ENCODE measurements at places on chromosomes 1 and 21. TPM values are rescaled to one million over a fixed set of nuclear protein-coding genes. Genes with fewer than 3 reads are reported as not detected.

DNA sequence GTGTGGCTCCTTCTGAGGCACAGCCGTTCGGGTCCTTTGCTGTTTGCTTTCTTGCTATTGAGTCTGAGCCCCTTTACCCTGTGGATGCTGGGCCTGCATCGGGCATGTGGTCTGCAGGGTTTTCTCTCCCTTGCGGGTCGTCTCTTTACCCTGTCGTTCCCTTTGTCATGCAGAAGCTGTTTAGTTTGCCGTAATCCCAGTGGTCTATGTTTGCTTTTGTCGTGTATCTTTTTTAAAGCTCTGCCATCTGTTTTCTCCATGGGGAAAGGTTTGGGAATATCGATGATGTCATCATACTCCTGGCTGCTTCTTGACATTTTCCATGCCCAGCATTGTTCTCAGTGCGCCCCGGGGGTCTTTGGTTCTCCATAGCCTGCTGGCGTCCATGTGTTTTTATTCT, 68.2 kb downstream of the AGPAT3 start:
- no peak overlapping the region for H3K27ac ChIP-seq
- DNase-seq = no peak
- no peak overlapping the region for H3K4me3 ChIP-seq

GRCh38 chr1:172342584-172343239, 77.8 kb upstream of the C1orf105 start:
- H3K4me3 ChIP-seq = no peak overlapping the region
- no peaks in the 10 kb centered on the region for H3K4me1 ChIP-seq
- no peaks in the 10 kb centered on the region for H3K36me3 ChIP-seq
- no peaks in the 10 kb centered on the region for H3K27me3 ChIP-seq
- no peak for DNase-seq
- H3K27ac ChIP-seq = peak overlapping the region; percentile 13

DNA sequence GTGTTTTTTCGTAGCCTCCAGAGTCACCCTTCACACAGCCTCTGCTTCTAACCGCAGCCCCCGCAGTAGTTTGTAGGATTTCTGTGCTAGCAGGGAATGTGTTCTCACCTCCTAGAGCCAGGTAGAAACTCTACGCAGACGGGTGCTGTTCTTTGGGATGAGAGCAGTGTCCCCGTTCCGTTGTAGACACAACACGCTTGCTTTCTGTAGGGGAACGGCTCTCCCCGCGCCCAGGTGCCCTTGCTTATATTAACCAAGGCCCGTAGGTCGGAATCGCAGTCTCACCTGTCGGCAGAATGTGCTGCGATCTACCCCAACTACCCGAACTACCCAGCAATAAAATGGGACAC, 111.8 kb upstream of the NBPF11 start:
- no peak for DNase-seq
- H3K27me3 ChIP-seq = peaks cover 14% of the 10 kb centered on the region
- H3K36me3 ChIP-seq = no peaks in the 10 kb centered on the region
- H3K4me1 ChIP-seq = peaks cover 12% of the 10 kb centered on the region
- peak overlapping the region; percentile 9 for H3K4me3 ChIP-seq
- H3K27ac ChIP-seq = peak overlapping the region; percentile 33

- DNase-seq = no peak
- H3K27me3 ChIP-seq = no peaks in the 10 kb centered on the region
- no peaks in the 10 kb centered on the region for H3K4me1 ChIP-seq
- no peaks in the 10 kb centered on the region for H3K36me3 ChIP-seq
- H3K27ac ChIP-seq = no peak overlapping the region
Measured at GRCh38 chr1:4284976-4285375, 369.4 kb upstream of the AJAP1 start.

- H3K27ac ChIP-seq = no peak overlapping the region
- no peak for DNase-seq
- H3K4me3 ChIP-seq = no peak overlapping the region
- no peaks in the 10 kb centered on the region for H3K27me3 ChIP-seq
- peaks cover 3% of the 10 kb centered on the region for H3K4me1 ChIP-seq
Measured at GRCh38 chr1:213060836-213061235, 9.8 kb downstream of the RPS6KC1 start.

- H3K27ac ChIP-seq = no peak overlapping the region
- H3K27me3 ChIP-seq = no peaks in the 10 kb centered on the region
- no peak for DNase-seq
- H3K4me3 ChIP-seq = no peak overlapping the region
Measured at GRCh38 chr1:3594706-3595377, 16.5 kb downstream of the MEGF6 start.

GRCh38 chr1:178976541-178976940, 49.2 kb upstream of the FAM20B start:
- H3K27me3 ChIP-seq = no peaks in the 10 kb centered on the region
- no peaks in the 10 kb centered on the region for H3K4me1 ChIP-seq
- no peak for DNase-seq
- H3K27ac ChIP-seq = no peak overlapping the region

DNA sequence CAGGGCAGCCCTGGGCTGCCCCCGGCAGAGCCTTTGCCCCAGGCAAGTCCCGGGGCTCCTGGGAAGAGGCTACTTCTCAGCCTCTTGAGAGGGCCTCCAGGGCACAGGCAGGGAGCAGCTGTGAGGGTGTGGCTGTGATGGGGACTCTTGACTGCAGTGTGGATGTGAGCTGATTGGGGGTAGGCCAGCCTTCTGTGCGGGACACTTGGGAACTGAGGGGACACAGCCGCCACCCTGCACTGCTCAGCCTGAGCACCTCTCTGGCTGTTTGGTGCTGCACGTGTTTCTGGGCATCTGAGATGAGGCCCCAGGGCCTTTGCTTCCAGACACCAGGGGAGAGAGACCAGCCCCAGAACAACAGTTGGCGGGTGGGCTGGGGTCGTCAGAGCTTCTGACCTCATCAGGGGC, 62.1 kb downstream of the SKI start:
- peak overlapping the region; percentile 90 for H3K27ac ChIP-seq
- DNase-seq = no peak
- peaks cover 87% of the 10 kb centered on the region for H3K4me1 ChIP-seq
- no peaks in the 10 kb centered on the region for H3K27me3 ChIP-seq

DNA sequence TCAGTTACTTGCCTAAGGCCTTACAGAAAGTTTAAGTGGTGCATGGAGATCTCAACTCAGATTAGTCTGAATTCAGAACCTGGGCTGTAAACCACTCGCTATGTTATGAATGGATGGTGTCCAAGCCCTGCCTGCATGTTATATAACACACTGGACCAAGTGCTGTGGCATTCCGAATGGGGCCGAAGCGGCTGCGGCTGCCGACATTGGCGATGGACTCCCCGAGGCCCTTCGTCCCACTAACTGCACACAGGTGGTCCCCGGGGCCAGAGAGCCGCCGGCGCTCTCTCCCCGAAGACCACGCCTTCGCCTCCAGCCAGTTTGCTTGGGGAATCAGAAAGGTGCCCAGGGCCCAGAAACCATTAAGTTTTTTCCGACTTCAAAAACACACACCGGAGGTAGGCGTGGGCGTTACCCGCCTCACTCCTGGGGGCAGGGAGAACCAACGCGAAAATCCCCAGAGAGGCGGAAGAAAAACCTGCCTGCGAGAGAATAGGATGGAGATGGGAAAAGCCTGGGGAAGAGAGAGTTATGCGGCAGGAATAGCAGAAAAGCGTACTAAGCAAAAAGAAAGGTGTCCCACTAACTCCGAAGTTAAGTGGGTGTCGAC, 579 bp upstream of the TENT5C start:
- H3K27ac ChIP-seq = peak overlapping the region; percentile 81
- H3K4me3 ChIP-seq = peak overlapping the region; percentile 82
- H3K36me3 ChIP-seq = no peaks in the 10 kb centered on the region
- H3K4me1 ChIP-seq = peaks cover 9% of the 10 kb centered on the region
- DNase-seq = no peak

DNA sequence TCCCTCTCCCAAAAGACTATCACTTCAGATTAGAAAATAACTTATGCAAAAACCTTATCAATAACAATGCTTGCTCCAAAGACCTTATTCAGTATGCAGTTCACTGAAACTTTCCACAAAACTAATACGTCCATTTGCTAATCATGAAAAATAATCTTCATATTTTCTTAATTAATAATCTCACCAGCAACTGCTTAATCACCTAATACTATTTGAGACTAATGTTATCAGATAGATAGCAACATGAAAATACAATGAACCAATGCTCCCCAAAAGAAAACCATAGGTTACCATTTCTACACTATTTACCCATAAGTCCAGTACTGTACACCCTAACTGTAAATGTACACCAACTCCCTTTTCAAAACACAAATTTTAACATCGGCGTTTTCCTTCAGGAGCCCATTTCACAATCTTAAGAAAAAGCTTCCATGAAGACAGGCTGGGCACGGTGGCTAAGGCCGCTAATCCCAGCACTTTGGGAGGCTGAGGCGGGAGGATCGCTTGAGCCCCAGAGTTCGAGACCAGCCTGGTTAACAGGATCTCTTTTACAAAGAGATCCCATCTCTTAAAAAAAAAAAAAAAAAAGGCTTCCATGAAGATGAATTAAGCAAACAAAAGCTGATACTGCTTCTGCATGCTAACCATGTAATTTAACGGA, 1.7 kb downstream of the GNB1 start:
- no peak for DNase-seq
- peak overlapping the region; percentile 93 for H3K4me3 ChIP-seq
- no peaks in the 10 kb centered on the region for H3K36me3 ChIP-seq
- H3K27me3 ChIP-seq = no peaks in the 10 kb centered on the region
- peaks cover 30% of the 10 kb centered on the region for H3K4me1 ChIP-seq

GRCh38 chr1:23551849-23552248, 7.5 kb downstream of the ID3 start:
- no peaks in the 10 kb centered on the region for H3K27me3 ChIP-seq
- H3K36me3 ChIP-seq = no peaks in the 10 kb centered on the region
- DNase-seq = no peak
- H3K4me1 ChIP-seq = peaks cover 27% of the 10 kb centered on the region
- no peak overlapping the region for H3K27ac ChIP-seq

Gene TRIM17
- polyA plus RNA-seq = 2.9 TPM

Gene FASLG
- 0.22 TPM for polyA plus RNA-seq

Gene SYPL2
- 0.24 TPM for polyA plus RNA-seq

Gene NIT1
- 40.7 TPM for polyA plus RNA-seq

Data from left lung (tissue), 14 donors.